Stimulated activated CD8-positive, alpha-beta memory T cell treated with anti-CD3 and anti-CD28 coated beads, Interleukin-15, amount 100 ng/mL, for 1 hour (primary cell): ENCODE measurements at places on chromosomes 2 and 18.

- no peak for DNase-seq
These were observed 15.5 kb downstream of the KLF7 start for GRCh38 chr2:207150284-207150683.

- no peak for DNase-seq
These were observed 234.1 kb downstream of the XIRP2 start for GRCh38 chr2:167122389-167122788.

- no peak for DNase-seq
These were observed 32.8 kb downstream of the PKP4 start for GRCh38 chr2:158489366-158490112.

GRCh38 chr2:221485503-221485870 is 86.6 kb downstream of the EPHA4 start:
- no peak for DNase-seq

GRCh38 chr2:44075541-44075940 is 79.8 kb upstream of the LRPPRC start:
- no peak for DNase-seq

GRCh38 chr2:218028562-218029348 is 26.0 kb upstream of the TNS1 start:
- DNase-seq: no peak

DNA sequence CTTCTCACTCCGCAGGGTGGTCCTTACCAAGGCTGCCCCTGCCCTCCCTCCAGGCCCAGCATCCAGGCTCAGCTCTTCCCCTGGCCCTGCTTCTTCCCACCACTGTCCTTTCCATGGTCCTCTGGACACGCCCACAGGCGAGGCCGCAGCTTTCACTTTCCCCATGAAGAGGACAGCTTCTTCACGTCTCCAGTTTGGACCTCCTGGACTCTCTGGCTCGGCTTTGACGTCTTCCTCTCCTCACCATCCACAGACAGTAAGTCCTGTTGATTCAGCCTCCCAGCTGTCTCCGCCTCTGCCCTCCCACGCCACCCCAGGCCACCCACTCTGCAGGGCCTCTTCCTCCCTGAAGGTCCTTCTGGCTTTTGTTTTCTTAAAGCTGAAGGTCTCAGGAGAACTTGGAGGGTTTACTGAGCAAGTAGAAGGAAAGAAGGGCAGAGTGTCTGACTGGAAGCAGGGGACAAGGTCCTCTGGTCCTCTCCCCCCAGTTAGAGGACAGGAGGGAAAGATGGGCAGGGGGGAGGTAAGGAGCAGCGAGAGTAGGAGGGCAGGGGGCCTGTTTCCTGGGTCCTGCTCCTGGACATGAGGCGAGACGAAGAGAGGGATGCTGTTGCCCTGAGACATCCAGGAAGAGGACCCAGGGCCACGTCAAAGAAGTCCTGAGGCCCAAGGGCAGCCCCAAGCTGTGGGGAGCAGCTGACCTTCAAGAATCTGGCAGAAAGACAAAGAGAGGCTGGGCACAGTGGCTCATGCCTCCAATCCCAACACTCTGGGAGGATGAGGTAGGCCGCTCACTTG is 24.7 kb upstream of the NMUR1 start:
- no peak for DNase-seq

- DNase-seq: no peak
These were observed 222.5 kb upstream of the COPS8 start for GRCh38 chr2:236862961-236863728.
